Posterior cingulate gyrus (tissue), 11 donors: ENCODE measurements at places on chromosomes 7 and 10.

GRCh38 chr7:155979566-155979965 is 167.3 kb upstream of the SHH start:
- DNase-seq = no peak

DNA sequence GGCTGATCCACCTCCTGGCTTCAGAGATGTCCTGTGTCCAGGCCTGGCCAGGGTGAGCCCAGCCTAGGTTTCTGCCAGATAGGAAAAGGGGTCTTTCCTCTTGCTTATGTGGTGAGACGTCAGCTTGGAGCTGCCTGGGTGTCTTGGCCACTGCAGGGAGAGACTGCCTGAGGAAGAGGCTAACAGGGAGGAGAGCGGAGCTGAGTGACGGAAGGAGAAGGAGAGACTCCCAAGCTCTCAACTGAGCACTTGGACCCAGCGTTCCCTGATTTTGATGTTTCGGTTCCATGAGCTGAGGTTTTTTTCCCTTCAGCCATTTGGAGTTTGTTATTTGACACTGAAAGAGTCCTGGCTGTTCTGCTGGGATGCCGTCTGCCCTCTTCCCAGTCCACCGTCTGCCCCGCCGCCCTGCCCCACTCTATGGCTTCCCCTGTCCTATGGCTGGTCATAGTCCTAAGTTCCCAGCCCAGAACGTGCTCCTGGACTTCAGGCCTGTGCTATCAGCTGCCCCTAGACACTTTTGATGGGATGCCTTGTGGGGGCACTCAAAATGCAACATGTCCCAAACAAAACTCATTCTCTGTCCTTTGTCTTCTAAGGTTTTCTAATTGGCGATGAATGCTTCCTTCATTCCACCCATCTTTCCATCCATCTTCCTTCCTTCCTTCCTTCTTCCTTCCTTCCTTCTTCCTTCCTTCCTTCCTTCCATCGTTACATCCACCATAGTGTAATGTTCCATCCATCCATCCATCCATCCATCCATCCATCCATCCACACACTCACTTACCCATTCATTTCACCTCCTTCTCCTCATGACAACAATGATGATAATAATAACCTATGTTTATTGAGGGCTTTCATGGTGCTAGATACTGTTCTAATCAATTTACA is 20.3 kb upstream of the PCBD1 start:
- peak; percentile 6 for DNase-seq

- no peak for DNase-seq
These were observed 60.4 kb upstream of the FGFR2 start for GRCh38 chr10:121658611-121659010.

GRCh38 chr7:20783700-20784387 is 2.8 kb downstream of the SP8 start:
- no peak for DNase-seq

GRCh38 chr10:65194555-65194954 is 1673.4 kb downstream of the REEP3 start:
- DNase-seq = no peak

DNA sequence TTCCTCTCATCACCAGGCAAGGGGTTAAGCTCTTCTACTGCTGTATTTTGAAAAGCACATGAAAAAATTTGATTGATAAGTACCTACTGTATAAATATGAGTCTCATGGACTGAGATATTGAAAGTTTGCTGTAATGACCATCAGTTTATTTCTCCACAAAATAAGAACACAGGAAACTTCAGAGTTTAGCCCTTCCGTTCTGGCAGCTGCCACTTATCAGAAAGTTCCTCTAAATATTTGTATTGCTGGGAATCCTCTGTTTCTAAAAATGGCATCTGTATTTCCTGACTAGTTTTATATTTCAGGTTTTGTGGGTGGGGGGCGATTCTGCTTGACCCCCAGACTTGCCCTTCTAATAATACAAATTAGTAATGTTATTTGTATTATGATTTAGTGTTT is 92.0 kb downstream of the LYZL2 start:
- no peak for DNase-seq
